Activated T-helper 1 cell treated with Interleukin-2 at 50 U/mL for 16 hours (primary cell): ENCODE measurements at places on chromosomes 12 and 14.

- DNase-seq: no peak
These were observed 549.7 kb upstream of the TMEM132C start for GRCh38 chr12:127717278-127717677.

DNA sequence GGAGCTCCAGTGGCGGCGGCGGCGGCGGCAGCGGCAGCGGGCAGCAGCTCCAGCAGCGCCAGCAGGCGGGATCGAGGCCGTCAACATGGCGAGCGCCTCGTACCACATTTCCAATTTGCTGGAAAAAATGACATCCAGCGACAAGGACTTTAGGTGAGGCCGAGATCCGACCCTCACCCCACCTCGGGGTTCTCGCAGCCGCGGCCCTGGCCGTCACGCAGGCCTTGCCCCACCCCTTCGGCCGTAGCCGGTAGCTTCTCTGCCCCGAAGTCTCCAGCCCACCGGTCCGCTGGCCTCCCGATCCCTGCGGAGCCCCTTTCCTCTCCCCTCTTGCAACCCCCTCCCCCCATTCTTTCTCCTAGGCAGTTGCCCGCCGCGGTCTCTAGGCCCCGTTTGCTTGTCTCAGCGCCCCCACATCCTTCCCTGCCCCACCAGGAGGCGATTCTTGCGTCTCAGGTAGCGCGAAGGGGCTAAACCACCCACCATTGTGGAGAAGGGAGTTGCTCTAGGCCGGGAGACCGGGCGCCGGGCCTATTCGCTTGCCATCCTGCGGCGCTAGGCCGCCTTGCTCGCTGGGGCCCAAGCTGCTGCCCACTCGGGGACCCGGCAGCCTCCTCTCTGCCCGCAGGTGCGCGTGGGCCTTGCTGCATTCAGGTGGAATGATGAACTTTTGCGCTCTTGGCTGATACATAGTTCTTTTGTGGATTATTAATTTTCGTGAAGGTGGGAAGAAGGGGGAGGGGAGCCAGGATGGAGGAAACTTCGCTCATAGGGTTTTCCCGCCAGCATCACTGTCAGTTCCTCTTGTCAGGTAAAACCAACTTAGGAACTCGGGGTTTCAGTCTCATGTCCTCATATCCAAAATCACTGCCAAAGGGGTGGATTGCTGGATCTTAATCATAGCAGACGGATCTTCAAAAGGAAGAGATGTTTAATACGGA lies 745 bp downstream of the CAND1 start:
- DNase-seq: peak; percentile 28

DNA sequence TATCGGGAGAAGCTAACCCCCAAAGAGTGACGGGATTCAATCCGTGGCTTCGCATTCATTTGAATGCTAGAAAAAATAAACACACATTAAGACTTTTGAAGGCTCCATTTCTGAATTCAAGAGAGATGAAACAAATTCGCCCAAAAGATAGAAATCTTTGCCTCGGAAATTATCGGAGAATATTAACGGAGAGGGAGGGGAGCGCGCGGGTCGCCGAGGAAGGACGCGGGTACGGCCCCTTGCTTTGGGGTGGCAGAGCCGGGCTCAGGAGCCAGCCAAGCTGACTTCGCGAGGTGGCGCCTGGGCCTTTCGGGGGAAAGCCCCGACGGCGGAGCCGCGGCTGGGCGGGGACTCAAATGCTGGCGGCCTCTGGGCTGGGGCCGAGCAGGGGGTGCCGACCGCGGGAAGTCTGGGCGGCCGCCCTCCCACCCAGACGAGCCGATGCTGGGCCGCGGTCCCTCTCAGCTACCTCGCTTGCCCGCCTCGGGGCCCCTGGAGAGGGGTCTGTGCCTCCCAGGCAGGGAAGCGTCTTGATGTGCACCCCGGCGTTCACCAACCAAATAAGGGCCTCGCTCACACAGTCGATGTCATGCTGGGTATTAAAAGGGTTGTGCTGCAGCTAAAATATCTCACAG lies 14.7 kb downstream of the NKX2-1 start:
- no peak for DNase-seq

DNA sequence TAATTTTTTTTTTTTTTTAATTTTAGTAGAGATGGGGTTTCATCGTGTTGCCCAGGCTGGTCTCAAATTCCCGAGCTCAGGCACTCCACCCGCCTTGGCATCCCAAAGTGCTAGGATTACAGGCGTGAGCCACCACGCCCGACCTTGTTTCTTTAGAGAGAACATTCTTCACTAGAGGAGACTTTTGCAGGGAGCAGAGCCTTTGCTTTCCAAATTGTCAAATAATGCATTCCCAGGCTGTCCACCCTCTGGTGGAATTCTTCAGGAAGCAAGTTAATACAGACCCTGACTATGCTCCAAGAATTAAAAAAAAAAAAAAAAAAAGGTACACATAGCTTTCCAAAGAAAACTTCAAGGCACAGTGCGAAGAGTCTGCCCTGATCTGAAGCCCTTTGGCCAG lies 6.8 kb downstream of the ALDH1L2 start:
- no peak for DNase-seq

- DNase-seq: no peak
These were observed 84.6 kb downstream of the ESR2 start for GRCh38 chr14:64209444-64210131.

DNA sequence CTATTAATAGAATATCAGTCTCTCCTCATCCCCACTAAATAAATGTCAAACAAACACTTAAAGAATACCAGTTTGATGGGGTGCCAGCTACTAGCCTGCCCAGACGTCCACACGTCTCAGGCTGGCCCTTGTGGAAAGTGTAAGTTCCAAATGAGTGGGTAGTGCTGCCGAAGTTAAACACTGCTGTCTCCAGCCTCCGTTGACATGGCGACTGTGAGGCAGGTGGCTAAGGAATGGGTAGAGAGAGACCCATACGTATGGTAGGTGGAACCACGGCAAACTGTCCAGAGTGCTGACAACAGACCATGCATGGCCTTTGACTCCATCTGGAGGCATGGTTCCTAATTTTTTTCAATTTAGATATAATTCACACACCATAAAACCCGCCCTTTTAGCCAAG lies 37.9 kb downstream of the PITPNM2 start:
- DNase-seq: no peak

GRCh38 chr12:130695061-130695460 lies 21.0 kb downstream of the RIMBP2 start:
- no peak for DNase-seq

DNA sequence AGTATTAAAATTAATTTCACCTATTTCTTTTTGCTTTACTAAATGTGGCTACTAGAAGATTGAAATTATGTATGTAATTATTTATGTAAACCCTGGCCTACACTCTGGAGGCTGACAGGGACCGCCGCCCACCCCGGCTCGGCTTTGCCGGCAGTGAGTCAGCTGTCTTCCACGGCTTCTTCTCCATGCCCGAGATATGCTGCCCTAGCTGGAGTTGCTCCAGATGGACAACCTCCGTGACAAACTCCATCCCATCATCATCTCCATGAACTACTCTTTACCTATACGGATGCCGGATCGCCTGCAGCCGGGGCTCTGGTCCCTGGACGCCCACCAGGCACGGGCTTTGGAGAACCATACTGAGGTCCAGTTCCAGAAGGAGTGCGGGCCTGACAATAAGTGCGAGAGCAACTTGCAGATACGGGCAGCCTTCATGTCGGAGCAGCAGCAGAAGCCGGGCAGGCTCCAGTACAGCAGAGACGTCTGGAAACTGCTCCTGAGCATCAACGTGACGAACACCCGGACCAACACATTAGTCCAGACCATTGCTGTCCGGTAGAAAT lies 86.9 kb upstream of the NID2 start:
- DNase-seq: no peak

DNA sequence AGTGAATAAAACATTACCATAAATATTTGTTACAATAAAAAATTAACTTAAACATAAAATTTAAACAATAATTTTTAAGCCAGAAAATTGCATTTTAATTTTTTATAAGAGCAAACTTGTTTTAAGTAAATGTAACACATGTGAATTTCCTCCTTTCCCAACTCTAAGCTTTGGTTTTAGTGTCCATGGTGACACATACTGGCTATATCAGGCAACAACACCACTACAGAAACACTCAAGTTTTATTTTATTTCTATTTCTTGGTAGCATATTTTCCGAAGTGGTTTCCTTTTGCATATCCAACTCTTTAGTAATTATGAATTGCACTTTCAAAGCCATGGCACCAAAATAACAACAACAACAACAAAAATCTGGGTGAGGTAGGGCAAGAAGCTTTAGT lies 2.2 kb downstream of the NELL2 start:
- DNase-seq: no peak

DNA sequence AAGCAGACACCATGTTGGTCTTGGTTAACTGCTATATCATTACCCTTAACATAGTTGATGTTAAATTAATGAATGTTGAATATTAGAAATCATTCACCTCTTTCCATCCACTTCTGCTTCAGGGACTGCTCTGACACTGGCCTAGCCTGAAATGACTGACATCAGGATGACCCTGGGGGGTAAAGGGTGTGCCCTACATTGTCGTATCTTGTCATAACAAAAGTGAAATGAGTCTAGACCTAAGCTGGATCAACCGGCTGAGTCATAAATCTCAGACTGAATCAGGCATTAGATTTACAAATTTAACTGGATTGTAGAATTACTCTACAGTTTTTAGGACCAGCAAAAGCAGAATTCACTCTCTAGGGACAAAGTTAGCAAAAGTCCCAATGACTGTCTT lies 35.3 kb downstream of the KICS2 start:
- no peak for DNase-seq
